ENCODE measurements at places on chromosomes 2 and 18.

DNA sequence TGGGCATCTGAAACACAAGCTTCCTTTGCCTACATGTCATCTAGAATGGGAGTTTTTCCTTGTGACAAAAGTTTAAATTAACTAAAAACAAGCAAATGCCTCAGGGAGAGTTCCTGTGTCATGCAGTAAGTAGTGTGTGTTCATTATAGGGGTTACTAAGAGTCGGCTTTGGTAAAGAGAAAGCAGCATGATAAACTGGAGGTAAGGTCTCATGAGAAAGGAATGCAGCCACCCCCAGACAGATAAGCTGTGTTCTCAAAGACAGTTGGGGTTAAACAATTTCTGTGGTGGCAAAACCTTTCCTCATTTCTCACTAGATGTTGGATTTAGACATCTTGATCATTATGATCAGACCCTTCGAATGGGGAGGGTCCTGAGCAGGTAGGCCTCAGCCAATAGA is 129.7 kb downstream of the MAP4K4 start:
- no peak for DNase-seq

- no peak for DNase-seq
Observed at GRCh38 chr2:48144777-48145176, 238.5 kb upstream of the FBXO11 start.

DNA sequence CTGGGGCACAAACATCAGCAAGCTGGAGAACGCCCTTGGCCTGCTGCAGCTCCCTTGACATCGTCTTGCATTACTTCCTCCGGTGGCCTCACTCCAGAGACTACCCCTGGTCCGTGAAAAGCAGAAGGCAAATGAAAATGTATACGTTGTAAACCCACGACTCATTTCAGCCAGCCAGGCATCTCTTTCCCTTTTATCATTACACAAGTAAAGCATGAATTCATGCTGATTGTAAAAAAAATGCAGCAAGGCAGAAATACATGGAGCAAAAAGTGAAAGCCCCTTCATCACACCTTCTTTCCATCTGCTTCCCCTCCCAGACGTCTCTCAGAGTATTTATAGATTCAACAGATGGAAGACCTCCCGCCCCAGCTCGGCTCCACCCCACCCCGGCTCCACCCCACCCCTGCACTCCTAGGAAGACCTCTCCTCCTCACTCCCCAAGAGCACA is 41.6 kb upstream of the RALBP1 start:
- no peak for DNase-seq

GRCh38 chr2:118085173-118086023 is 2.9 kb upstream of the INSIG2 start:
- DNase-seq: no peak

- DNase-seq: no peak
Observed at GRCh38 chr2:19104503-19104902, 253.9 kb downstream of the OSR1 start.
